ENCODE measurements at places on chromosomes 3 and 15.

DNA sequence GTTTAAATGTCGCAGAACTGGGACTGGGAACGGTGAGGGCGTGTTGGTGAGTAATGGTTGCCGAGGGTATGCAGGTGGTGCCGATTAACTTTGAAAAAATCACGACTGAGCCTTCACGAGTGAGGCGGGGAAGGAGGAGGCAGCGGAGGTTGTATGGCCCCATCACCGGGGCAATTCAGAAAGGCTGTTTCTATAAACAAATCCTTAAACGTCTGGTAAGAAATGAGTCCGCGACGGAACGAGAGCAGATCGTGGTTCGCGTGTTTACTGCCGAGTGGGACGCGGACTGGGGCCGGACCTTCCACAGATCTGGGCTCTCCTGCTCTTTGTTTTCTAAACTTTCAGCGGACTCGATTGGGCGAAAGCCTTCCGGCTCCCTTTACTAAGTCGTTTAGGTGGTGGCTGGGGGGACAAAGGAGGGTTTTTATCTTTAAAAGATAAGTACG, 2.7 kb downstream of the IGF1R start:
- no peak for DNase-seq

- DNase-seq, result no peak
These were observed 79.1 kb downstream of the VGLL4 start for GRCh38 chr3:11564577-11565001.

- DNase-seq, result no peak
These were observed 55.1 kb upstream of the SLC25A26 start for GRCh38 chr3:66165660-66166059.

- DNase-seq, result no peak
These were observed 31.1 kb downstream of the PLXND1 start for GRCh38 chr3:129575233-129575996.

- DNase-seq, result no peak
These were observed 118.9 kb upstream of the MBNL1 start for GRCh38 chr3:152149832-152150231.

- no peak for DNase-seq
These were observed 532.8 kb upstream of the TBL1XR1 start for GRCh38 chr3:177729956-177730681.
